Osteoblast (primary cell): ENCODE measurements at places on chromosomes 6 and 20. TPM values are rescaled to one million over a fixed set of nuclear protein-coding genes. Genes with fewer than 3 reads are reported as not detected.

Gene OR2J3
- total RNA-seq, result not detected in 2 replicates

Gene VGLL2
- not detected in 2 replicates for total RNA-seq

Gene ECT2L
- total RNA-seq, result under 0.01 TPM in 1 of 2 replicates, not detected in the other

Gene BMP7
- not detected in 2 replicates for total RNA-seq

Gene SYNDIG1
- 2.2 and 3.2 TPM in 2 replicates for total RNA-seq

Gene PFDN4
- total RNA-seq, result 93.0 and 95.2 TPM in 2 replicates

Gene CARMIL1
- total RNA-seq, result 24.5 and 25.7 TPM in 2 replicates

- peak; percentile 92 for DNase-seq
These were observed 55.0 kb downstream of the TRIM38 start for GRCh38 chr6:26017632-26017966.

DNA sequence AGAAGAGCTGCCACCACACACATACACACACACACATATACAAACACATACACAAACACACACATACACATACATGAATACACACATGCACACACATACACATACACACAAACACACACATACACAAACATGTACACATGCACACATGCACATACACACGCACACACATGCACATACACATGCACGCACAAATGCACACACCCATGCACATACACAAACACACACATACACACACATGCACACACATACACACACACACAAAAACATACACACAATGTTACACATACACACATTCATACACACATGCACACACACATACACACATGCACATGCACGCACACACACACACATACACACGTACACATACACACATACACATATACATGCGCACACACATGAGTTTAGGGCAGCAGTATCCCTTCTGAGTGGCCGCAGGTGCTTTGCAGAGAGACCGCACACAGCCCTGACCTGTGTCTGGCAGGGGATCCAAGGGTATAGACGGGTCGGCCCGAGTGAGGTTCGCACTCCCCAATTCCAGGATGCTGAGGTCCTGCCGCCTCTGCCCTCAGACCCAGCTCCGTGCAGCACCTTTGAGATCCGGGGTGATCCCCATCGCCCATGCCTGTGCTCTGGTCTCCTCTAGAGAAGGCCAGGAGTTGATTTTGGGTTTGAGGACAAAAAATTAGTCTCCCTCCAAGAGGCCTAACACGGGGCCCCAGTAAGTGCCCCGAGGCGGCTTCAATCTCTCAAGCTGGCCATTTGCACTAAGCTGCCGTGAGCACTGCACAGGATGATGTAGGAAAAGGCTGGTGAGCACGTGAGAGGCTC, 56.8 kb downstream of the TMEM242 start:
- peak; percentile 25 for DNase-seq

DNA sequence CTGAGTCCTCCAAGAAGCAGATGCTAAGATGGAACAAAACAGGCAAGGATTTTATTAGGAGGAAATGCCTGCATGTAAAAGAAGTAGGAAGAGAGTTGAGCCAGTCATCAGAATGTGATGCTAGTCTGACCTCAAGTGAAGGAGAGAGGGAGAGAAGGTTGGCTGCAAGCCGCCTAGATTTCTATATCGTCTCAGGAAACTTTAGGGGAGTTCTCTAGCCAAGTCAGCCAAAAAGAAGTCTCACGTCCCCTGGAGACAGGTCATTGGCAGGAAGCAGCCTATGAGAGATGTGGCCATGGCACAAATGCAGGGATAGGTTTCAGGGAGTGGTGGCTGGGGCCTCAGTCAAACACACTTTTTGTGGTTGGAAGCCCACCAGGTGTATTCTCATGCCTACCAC, 378.0 kb downstream of the CD109 start:
- DNase-seq, result peak; percentile 76

- no peak for DNase-seq
These were observed 54.9 kb downstream of the CDH4 start for GRCh38 chr20:61306937-61307475.

- DNase-seq, result no peak
These were observed 422.9 kb upstream of the AGPAT4 start for GRCh38 chr6:161696801-161697200.

DNA sequence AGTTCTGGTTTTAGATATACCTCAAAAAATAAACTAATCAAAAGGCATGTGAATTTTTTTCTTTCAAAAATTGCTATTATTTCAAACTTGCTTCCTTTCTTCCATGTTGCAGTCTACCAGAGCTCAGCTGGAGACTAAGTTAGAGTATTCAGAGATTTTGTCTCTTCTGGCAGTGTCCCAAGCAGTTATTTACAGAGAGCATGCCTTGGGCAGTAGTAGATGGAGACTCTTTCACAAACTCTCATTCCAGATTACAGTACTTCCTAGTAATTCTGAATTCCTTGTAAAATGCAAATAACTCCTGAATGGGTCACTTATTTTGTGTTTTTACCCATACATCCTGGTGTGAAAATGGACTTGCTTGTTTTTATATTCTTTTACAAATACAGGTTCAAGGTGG, 703.4 kb downstream of the EPHA7 start:
- DNase-seq, result no peak

- DNase-seq, result no peak
These were observed 150.7 kb upstream of the BTBD3 start for GRCh38 chr20:11766961-11767360.
